GM13976 (cell line): ENCODE measurements at places on chromosomes 12 and 14.
A peak's percentile ranks its signal among the peaks of the same experiment; 100 is the strongest.

GRCh38 chr12:100215209-100215608, 14.6 kb downstream of the ACTR6 start:
- no peak for DNase-seq

- peak; percentile 54 for DNase-seq
These were observed 8.1 kb downstream of the ZNF219 start for GRCh38 chr14:21090194-21090939.

GRCh38 chr14:74424606-74425005, 1.4 kb downstream of the SYNDIG1L start:
- no peak for DNase-seq

- peak; percentile 53 for DNase-seq
These were observed 6.2 kb upstream of the PLEKHH1 start for GRCh38 chr14:67526676-67527459.

GRCh38 chr12:56476972-56477432, 8.6 kb downstream of the SPRYD4 start:
- DNase-seq = no peak

DNA sequence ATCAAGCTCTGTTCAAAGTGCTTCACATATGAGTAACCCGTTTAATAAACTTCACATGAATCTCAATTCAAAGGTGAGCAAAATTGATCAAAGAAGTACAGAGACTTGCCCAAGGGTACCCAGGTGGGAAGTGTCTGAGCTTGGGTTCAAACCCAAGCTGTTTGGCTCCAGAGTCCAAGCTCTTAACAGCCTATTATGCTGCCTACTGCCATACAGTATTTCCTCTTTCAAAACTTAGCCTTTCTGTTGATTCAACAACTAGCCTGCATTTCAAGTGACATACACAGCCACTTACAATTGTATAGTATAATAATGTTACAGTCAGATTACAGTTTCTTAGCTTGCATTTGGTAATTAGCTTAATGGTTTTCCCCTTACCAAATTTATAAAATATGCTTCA, 29.7 kb downstream of the FRMD6 start:
- DNase-seq = no peak
